Lower lobe of right lung (tissue), 2 donors: ENCODE measurements at places on chromosomes 6 and 20. TPM values are rescaled to one million over a fixed set of nuclear protein-coding genes. Genes with fewer than 3 reads are reported as not detected.

Gene HDGFL1
- not detected for total RNA-seq

GRCh38 chr6:10303608-10304506 lies 111.0 kb downstream of the TFAP2A start:
- H3K27ac ChIP-seq: no peak overlapping the region
- no peaks in the 10 kb centered on the region for H3K4me1 ChIP-seq
- H3K27me3 ChIP-seq: no peaks in the 10 kb centered on the region
- DNase-seq: no peak
- H3K4me3 ChIP-seq: no peak overlapping the region

DNA sequence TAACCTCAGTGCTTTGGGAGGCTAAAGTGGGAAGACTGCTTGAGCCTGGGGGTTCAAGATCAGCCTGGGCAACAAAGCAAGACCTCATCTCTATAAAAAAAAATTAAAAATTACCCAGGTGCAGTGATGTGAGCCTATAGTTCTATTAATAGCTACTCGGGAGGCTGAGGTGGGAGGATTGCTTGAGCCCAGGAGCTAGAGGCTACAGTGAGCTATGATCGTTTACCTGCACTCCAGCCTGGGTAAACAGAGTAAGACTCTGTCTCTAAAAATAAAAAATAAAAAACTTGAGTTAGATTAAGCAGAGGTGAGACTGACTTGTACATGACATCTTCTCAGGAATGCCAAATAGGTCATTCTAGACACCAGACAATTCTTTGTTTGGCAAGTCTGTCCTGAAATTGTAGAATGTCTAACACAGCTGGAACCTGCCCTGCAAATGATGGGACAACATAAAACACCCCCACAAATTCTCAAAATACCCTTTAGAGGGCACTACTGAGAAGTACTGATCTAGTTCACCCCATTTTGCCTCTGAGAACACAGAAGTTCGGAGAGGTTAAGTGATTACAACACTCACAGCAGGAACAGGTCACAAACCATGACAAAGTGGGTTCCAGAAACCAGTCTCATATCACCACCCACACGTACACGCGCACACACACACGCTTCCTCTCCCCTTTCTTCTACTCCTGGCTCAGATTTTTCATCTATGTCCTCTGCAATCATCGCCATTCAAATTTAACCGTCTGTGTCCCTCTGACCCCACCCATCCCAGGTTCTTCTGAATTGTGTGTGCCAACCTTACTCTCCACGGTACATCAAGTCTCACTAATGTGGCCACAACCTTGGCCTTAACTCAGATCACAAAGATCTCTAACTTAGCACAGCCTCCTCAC lies 38.3 kb downstream of the ARHGAP18 start:
- H3K27ac ChIP-seq: peak overlapping the region; percentile 69
- peaks cover 48% of the 10 kb centered on the region for H3K4me1 ChIP-seq
- peak; percentile 80 for DNase-seq
- no peaks in the 10 kb centered on the region for H3K36me3 ChIP-seq
- H3K4me3 ChIP-seq: no peak overlapping the region

DNA sequence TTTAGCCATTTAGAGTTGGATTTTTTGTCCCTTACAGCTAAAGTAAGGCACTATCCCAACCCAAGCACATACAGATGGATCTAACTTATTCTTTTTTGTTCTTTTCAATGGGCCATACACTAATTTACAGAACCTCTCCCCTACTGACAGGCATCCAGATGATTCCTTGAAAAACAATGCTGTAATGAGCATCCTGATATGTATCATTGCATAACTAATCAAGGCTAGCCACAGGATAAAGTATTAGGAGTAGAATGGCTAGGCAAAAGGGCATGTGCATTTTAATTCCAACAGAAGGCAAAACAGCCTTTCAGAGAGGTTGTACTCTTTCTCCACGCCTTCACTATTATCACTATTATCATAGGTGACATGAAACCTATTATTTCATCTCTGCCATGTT lies 54.1 kb downstream of the ELOVL5 start:
- H3K27ac ChIP-seq: no peak overlapping the region
- H3K27me3 ChIP-seq: no peaks in the 10 kb centered on the region
- H3K4me3 ChIP-seq: no peak overlapping the region
- H3K36me3 ChIP-seq: peaks cover 17% of the 10 kb centered on the region
- H3K4me1 ChIP-seq: peaks cover 30% of the 10 kb centered on the region
- no peak for DNase-seq

DNA sequence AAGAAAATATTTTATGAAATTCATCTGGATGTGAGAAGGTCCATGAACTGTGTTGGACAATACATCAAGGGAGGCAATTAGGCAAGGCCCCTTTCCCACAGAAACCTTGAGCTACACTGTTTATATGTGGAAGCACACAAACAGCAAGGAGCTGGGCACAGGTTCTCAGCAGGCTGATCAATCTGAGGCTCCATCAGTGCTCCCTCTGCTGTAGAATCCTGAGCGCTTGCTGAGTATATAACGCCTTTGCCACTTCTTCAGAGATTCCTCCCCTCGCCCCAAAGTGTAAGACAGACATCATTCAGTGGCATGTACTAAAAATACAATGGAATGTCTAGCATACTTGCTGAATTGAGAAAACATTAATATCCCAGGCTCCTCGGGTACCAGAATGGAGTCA lies 146.9 kb downstream of the PRKN start:
- H3K27me3 ChIP-seq: no peaks in the 10 kb centered on the region
- H3K4me3 ChIP-seq: no peak overlapping the region
- no peaks in the 10 kb centered on the region for H3K36me3 ChIP-seq
- no peak overlapping the region for H3K27ac ChIP-seq
- DNase-seq: no peak
- no peaks in the 10 kb centered on the region for H3K4me1 ChIP-seq

DNA sequence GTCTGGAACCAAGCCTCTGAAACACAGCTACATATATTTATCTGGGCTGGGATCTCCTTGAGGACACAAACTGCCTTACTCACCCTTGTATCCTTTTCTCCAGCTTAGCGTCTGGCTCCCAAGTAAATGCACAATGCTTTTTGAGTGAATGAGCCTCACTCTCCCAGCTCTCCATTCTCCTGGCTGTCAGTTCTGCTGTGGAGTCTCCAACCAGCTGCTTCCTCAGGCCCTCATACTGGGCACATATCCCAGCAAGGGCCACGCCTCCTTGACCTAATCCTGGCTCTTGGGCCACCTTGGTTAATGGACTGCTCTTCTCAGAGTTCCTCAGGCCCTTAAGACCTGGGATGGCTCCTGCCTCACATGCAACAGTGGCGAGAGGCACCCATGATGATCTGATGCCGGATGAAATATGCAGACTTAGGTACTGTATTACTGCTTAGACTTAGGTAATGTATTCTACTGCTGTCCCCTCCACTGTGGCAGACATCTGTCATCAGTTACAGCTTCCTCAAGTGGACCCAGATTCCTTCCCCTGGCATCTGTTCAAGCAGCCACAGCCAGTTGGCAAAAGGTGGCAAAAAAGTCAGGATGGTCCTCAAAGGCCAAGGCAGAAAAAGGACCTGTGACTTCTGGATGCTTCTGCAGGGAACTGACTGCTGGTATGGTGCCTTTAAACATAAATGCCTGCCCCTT lies 16.5 kb downstream of the SNHG17 start:
- peaks cover 7% of the 10 kb centered on the region for H3K4me1 ChIP-seq
- H3K27me3 ChIP-seq: no peaks in the 10 kb centered on the region
- H3K36me3 ChIP-seq: peaks cover 83% of the 10 kb centered on the region
- H3K27ac ChIP-seq: no peak overlapping the region

- no peak for DNase-seq
- no peak overlapping the region for H3K4me3 ChIP-seq
- H3K4me1 ChIP-seq: no peaks in the 10 kb centered on the region
- H3K36me3 ChIP-seq: peaks cover 6% of the 10 kb centered on the region
Observed at GRCh38 chr6:33061987-33062386, 11.5 kb downstream of the HLA-DPA1 start.

DNA sequence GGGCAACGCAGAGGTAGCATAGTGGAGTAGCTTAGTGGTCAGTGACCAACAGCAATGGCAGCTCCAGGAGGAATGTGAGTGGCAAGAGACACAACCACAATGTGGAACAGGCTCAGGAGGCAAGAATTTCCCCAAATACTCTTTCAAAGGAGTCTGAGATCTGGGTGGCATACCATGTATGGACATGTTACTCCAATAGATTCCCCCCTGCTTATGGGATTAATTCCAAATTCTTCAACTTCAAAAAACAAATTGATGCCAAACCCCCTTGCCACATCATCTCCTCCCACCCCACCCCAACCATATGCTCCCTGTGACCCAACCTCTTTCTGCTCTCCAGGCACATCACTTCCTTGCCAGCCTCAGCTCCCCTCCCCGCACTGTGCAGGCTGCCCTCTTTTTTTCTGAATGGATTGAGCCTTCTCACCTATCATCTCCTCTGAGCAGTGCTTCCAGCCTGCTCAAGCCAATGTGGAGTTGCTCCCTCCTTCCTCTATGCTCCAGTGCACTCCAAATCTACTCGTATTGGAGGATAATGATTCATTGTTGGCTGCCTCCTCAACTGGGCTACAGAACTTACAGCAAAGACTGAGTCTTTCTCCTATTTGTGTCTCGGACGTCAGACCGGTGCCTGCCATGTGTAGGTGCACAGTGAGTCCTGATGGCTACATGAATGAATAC lies 93.0 kb upstream of the CEP85L start:
- no peak overlapping the region for H3K4me3 ChIP-seq
- DNase-seq: no peak
- H3K27me3 ChIP-seq: no peaks in the 10 kb centered on the region
- no peak overlapping the region for H3K27ac ChIP-seq
- H3K4me1 ChIP-seq: peaks cover 14% of the 10 kb centered on the region
- no peaks in the 10 kb centered on the region for H3K36me3 ChIP-seq

DNA sequence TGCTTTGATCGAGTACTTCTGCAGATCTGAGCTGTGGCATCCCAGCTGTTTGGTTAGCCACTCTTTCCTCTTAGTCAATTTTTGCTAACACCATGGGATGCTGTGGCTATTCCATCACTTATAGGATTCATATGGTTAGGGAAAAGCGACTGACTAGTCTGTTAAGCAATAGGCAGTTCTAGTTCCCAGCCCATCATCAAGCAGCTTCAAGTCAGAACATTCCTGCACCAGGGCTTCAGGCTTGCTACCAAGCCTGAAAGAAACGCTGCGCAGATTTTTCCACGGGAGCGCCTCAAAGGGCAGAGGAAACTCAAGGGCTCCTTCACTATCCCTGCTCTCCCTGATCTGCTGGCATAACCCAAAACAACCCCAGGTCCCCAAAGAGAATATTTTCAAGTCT lies 159.8 kb upstream of the SUPT3H start:
- no peak overlapping the region for H3K27ac ChIP-seq
- no peaks in the 10 kb centered on the region for H3K36me3 ChIP-seq
- no peak overlapping the region for H3K4me3 ChIP-seq
- DNase-seq: no peak
- no peaks in the 10 kb centered on the region for H3K4me1 ChIP-seq

GRCh38 chr6:149729824-149730223 lies 11.9 kb upstream of the LATS1 start:
- DNase-seq: no peak
- H3K27ac ChIP-seq: no peak overlapping the region
- H3K27me3 ChIP-seq: no peaks in the 10 kb centered on the region
- H3K4me3 ChIP-seq: no peak overlapping the region

GRCh38 chr6:90224196-90224595 lies 72.4 kb downstream of the BACH2 start:
- H3K36me3 ChIP-seq: no peaks in the 10 kb centered on the region
- H3K4me1 ChIP-seq: peaks cover 12% of the 10 kb centered on the region
- no peaks in the 10 kb centered on the region for H3K27me3 ChIP-seq
- DNase-seq: no peak

DNA sequence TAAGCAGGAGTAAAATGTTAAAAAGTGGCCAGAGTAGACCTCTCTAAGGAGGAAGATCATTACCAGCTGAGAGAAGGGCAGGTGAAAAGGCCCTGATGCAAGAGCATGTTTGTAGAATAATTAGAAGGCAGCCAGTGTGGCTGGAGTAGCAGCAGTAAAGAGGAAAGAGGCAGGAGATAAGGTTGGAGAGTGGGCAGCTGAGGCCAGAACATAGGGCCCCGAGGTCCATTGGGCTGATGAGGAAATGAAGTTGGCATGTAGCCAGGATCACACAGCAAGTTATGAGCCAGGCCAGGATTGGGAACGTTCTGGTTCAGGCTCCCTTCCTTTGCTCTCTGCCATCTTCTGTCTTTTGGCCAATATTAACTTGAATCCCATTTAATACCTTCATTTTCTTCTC lies 51.6 kb downstream of the RALY start:
- no peaks in the 10 kb centered on the region for H3K27me3 ChIP-seq
- H3K27ac ChIP-seq: no peak overlapping the region
- no peaks in the 10 kb centered on the region for H3K36me3 ChIP-seq
- H3K4me1 ChIP-seq: peaks cover 79% of the 10 kb centered on the region
